Psoas muscle (tissue), 8 donors: ENCODE measurements at places on chromosomes 7 and 10.

DNA sequence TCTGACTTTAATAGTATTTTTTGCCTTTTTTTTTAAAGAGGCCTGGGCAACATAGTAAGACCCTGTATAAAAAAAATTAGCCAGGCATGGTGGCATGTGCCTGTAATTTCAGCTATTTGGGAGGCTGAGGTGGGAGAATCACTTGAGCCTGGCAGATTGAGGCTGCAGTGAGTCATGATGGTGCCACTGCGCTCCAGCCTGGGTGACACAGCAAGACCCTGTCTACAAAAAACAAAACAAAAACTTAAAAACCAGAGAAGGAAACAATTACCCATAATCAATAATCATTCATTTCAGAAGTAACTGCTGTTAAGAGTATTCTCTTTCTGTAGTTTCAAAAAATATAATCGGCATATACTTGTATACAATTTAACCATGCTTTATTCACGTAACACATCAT lies 28.0 kb downstream of the VPS26A start:
- no peak for DNase-seq

GRCh38 chr10:69323622-69324021 lies 45.3 kb downstream of the HK1 start:
- no peak for DNase-seq

GRCh38 chr10:7956508-7956907 lies 98.0 kb upstream of the GATA3 start:
- DNase-seq: no peak

- peak; percentile 38 for DNase-seq
These were observed 56.8 kb downstream of the MGMT start for GRCh38 chr10:129523723-129524316.

DNA sequence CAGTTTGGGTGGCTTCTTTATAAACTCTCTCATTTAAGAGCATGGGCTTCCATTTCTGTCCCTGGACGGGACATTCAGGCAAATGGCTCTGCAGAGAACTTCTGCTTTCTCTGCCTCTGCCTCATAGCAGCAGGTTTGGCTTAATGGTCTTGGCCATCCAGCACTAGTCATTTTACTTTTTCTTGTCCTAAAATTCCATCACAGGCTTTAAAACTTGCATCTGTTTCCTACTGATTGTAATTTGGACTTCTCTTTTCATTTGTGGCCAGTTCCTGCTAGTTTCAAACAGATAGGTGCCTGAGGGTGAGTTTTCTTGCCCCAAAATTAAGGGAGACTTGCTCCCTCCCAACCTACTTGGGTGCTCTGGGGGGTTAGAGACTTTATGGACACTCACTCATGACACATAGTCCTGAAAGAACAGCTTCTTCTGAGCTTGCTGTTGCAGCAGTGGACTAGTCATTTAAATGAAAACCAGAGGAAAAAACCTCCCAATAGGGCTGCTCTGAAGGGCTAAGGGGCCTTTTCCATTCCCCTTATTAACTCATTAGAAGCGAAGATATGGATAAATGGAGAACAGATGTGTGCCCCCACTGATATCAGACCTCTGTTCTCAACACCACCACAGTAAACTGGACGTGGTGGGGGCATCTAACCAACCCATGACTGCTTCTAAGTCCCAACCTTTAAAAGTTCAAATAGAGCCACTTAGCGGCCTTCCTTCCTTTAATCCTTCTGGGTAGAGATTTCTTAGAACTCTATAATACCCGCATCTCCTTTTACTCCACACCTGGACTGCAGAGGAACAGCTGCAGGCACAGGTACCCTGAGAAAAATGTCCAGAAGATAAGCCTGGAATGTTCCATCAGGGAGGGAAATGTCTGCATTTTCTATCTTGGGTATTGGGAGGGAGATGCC lies 38.8 kb downstream of the SVOPL start:
- no peak for DNase-seq

GRCh38 chr10:30743586-30743985 lies 114.0 kb upstream of the LYZL2 start:
- no peak for DNase-seq

- no peak for DNase-seq
These were observed 81.4 kb downstream of the ATXN7L1 start for GRCh38 chr7:105794741-105795729.

- peak; percentile 85 for DNase-seq
These were observed 23.4 kb downstream of the MAD1L1 start for GRCh38 chr7:2209146-2209960.

GRCh38 chr10:52424341-52424740 lies 110.3 kb downstream of the DKK1 start:
- DNase-seq: no peak

DNA sequence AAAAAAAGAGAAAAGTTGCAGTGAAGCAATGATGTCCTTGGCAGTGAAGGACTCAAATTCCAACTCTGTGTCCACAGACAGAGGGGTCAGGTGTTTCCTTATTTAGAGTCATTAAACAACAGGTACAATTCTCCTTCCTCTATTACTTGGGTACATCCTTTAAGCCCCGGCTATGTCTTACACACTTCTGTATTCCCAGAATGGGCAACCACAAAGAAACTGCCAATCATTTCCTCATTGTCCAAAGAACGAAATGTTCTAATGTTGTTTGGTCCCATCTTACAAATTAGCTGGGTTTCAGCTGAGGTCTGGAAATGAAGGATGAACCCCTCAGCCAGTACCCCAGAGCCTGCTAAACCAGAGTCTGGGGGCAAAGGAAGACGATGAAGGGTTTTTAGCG lies 59.5 kb downstream of the GRB10 start:
- DNase-seq: no peak

DNA sequence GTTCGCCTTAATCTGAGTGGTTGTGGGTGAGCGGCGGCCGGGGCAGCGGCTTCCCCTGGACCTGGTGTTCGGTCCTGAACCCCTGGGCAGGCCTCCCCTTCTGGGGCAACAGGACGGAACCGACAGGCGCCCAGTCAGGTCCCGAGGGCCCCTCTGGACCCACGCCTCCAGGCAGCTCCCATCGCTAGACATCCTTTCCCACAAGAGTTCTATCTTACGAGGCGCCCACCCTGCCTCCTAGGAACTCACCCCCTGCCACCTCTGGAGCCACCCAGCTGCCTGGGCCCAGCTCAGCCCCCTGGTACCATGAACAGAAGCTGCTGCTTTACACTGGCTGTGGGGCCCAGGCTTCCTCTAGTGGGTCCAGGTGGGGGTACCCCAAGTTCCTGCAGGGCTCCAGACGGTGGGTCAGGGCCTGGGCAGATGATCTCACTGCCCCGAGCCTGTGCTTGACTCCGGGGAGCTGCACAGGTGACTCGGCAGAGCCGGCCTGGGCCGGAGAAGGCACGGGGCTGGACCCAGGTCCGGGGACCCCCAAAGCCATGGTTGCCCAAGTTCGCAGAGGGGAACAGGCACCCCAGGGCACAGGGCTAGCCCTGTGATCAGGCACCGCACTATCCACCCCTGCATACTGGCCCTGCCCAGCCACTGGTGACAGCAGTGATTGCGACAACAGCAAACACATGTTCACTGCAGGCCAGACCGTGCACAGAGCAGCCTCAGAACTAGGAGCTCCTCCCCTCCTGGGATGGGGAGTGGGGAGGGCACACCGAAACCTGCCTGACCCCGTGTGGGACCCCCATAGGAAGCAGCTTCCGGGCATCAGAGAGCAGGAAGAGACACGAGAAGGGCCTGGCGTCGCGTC lies 180.3 kb downstream of the ELFN1 start:
- DNase-seq: peak; percentile 45

DNA sequence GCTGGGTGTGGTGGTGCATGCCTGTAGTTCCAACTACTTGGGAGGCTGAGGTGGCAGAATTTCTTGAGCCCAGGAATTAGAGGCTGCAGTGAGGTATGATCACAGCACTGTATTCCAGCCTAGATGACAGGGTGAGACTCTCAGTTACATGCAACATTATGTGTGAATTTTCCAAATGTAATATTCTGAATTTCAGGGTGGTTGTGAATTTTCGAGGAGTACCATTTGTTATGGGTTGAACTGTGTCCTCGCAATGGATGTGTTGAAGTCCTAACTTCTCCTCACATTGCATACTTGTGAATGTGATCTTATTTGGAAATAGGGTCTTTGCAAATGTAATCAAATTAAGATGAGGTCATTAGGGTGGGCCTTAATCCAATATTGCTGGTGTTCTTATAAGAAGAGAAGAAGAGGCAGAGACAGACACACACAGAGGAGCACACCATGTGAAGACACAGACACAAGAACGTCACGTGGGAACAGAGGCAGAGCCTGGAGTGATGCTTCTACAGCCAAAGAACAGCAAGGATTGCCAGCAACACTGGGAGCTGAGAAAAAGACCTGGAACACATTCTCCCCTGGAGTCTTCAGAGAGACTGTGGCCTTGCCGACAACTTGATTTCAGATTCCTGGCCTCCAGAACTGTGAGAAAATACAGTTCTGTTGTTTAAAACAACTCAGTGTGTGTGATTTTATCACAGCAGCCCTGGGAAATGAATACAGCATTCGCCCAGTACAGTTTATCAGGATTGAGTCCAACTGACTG lies 91.9 kb downstream of the ZNF783 start:
- no peak for DNase-seq

GRCh38 chr7:41085244-41085643 lies 617.6 kb downstream of the INHBA start:
- no peak for DNase-seq

DNA sequence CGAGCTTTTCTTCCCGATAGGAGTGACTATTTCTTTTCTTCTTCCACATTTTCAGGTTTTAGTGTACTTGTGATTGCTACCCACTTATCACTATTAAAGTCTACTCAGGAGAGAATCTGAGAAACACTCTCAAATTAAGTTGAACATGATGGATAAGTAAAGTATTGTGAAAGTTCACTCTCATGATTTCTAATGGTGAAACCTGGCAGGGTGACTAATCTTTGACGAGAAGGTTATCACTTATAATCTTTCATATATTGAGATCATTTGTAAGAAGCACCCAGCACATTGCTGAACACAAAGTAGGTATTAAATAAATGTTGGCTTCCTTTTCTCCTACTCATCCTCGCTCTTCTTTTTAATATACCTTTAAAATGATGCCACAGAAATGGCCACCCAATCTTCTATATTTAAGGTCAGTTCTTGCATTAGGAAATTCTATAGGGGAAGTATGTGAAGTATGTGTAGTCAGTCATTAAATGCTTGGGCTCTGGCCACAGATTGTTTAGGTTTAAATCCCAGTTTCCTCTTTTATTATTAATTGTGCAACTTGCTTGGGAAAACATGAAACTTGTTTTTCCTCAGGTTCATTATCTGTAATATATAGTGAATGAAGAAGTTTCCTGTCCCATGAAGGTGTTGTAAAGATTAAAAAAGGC lies 3.1 kb upstream of the CFTR start:
- DNase-seq: no peak

DNA sequence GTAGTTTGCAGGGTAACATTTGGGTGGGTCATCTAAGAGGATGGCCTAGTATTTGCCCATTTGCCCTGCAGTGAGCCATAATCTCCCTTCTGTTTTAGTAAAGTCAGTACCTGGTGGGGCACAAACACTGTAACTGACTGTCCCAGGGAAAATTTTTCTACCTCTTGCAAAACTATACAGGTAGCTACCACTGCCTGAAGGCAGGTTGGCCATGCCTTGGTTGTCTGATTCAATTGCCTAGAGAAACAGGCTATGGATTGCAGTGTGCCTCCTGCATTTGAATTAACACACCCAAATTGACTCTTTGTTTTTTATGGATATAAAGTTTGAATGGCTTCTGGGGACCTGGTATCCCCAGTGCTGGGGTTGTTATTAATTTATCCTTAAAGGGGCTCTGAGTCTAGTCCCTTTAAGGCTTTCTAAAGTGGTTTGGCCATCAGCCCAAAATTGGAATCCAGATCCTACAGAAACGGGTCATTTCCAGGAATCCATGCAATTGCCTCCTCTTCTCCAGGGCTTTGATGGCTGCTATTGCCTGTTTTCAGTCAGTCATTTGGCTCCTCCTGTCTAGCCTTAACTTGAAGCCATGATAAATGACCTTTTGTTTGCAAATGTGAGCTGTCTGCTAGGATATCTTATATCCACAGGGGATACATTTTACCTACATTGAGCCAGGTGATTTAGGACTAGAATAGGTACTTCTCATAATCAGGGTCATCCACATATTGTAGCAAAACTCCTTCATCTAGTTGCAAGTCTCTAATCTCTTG lies 89.1 kb downstream of the STRA8 start:
- no peak for DNase-seq

DNA sequence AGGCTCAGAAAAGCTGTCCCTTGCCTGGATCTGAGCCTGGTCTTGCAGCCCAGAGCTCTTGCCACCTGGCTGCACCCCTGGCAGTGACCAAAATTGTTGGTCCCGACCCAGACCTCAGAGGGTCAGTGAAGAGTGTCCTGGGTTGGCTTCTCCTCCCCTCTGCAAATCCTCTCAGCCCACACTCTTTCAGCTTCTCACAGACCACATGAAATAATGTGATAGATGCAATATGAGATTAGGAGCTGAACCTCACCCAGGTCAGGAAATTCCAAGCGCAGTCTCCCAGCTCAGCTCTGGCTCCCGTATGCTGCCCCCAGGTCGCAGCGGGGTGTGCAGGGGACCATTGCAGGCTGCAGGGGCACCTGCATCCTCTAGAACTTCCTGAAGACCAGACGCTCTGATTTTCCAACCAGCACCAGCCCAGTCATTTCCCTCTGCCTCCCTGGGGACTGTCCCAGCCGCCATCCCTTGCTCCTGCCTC lies 19.6 kb upstream of the RET start:
- peak; percentile 6 for DNase-seq

- no peak for DNase-seq
These were observed 67.6 kb downstream of the CDK6 start for GRCh38 chr7:92768501-92769393.

DNA sequence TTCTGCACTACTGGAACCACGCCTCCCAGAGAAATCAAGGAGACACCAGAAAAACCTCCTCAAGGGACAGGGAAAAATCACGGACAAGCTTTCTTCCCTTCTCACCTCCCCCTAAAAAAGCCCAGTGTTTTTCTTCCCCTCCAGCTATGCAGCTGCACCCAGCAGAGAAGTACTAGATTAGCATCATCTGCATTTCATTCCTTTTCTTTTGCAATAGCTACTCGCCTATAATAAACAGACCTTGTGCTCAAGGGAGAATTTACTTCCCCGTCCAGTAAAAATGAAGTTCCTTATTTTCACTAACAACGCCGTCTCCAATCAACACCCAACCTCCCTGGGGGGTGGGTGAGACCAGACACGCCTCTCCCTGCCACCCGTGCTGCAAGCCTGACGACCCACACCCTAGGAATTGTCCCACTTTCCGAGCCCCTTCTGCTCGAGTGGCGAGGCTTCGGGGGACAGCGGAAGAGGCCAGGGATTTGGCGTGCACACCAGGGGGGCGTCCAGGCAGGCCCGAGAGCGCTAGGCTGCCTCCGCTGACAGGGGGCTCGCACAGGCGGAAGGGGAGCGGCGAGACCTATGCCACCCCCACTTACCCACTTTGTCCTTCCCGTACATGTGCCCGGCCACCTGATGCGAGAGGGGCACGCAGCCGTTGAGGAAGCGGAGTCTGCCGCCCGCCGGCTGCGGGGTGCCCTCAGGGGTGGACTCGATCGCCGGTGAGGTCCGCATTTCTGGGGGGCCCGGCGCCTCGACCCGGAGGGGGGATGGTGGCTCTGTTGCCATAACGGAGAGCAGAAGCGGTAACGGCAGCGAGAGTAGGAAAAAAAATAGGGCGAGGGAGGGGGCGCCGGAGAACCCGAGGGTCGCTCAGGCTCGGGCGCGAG lies 625 bp downstream of the IPMK start:
- DNase-seq: peak; percentile 81
